ENCODE measurements at places on chromosomes 1 and 21.

DNA sequence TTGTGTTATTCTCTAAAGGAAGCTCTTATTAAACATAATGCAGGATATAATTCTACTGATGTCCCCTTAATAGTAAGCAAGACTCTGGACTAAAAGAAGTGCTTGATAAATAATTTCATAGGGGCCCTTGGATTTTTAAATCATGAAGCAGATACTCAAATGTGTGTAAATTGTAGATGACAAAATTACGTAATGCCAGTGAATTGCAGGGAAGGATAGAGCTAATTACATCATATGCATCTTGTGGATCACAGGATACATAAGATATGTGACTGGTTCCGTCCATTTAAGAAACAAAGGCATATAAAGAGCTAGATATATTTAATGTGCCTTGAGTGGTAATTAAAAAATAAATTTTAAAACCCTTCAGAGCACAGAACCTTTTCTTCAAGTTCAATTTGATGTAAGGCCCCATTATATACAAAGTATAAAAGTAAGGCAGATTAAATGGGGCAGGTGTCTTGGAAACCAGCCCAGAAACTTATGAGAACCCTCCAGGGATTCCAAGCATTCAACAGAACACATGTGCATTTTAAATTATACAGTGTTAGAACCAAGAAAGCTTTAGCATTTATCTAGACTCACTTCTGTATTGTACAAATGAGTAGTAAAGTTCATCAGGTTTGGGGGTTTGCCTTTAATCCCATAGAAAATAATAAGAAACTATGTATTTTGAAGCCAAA, 190.4 kb downstream of the NCAM2 start:
- no peak for DNase-seq

DNA sequence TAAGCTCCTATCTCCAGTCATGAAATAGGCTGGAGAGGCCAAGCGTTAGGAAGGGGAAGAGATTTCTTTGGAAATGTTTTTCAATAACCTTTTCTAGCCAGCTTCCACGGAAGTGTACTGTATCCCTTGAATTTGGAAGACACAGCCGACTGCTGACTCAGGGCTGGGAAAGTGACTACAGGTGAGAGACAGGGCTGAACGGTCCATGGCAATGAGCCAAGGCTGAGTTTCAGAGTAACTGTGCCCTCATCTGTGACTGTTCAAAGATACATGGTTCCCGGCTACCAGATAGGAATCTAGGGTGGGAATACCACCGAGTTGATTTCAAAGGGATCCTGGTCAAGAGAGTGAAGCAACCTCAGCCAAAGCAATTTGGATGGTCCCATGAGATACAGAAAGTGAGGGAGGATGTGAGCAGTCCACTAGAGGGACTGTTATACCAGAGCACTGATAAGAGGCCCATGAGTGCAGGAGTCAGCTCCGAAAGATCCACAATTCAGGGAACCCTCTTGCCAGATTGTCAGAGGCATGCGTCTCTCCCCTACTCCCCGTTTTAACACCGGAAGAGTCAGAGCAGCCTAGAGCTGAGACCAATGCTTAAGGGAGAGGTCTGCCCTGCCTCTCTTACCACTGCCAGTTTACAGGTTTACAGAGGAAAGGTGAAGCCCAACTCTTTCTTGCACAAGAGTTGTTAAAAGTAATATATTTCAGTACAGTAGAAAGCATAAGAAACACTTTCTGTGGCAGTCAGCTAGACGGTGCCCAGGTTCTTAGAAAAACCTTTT, 3.2 kb upstream of the KRTAP19-8 start:
- DNase-seq, result no peak

- DNase-seq, result peak; percentile 67
Measured at GRCh38 chr1:110495926-110496600, 22.9 kb downstream of the KCNA10 start.

- no peak for DNase-seq
Measured at GRCh38 chr21:44547656-44548331, 3.5 kb downstream of the KRTAP10-2 start.

DNA sequence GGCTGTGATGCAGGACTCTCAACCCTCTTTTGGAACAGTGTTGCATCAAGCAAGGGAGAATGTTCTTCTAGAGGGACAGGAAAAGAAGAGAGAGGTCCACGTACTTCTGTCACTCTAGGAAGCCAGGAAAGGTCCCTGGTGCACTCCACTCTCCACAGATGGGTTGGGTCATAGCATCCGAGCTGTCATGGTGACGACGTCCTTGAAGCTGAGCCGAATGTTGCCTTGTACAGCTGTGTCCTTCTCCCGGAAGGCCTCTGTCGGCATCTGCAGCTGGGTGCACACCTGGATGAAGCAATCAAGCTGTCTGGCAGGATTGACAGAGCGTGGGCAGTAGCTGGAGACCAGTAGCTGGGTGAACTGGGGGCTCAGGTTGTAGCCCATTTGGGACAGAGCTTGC, 12.5 kb downstream of the MDM4 start:
- DNase-seq, result no peak

DNA sequence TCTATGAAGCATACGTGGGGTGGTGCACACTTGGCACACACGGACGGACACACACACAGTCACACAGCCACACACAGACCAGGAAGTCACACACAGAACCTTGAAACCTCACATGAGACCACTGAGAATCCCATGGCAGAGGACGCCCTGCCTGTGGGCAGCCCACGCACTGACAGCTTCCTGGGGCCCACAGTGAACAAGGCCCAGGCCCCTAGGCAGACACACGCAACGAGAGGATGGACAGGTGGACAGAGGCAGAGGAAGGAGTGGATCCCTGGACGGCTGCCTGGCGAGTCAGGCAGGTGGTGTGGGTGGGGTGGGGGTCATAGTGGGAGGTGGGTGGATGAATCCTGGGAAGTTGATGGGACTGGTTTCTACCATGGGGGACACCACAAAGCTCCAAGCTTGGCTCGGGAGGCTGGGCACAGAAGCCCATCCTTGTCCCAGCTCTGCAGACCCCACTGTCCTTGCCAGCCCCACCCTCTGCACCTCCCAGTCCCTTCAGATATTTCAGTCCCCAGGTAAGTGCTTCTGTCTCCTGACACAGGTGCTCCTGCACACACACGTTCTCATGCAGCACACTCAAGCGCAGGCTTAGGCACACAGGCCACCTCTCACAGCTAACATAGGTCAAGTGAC, 49.1 kb downstream of the WNT9A start:
- DNase-seq, result no peak

GRCh38 chr1:157138220-157139051, at the start of gene ETV3:
TSS of gene ETV3 (minus strand) at chr1:157138395. CDS start at chr1:157136352, 2,043 bp downstream.
- DNase-seq, result peak; percentile 95

- no peak for DNase-seq
Measured at GRCh38 chr1:115194506-115194905, 105.2 kb upstream of the TSPAN2 start.

GRCh38 chr1:92879316-92879968, 47.6 kb downstream of the RPL5 start:
- DNase-seq, result no peak

- DNase-seq, result no peak
Measured at GRCh38 chr1:208054911-208055379, 144.0 kb upstream of the CD34 start.

GRCh38 chr1:228048659-228049298, 33.7 kb upstream of the ARF1 start:
- DNase-seq, result no peak

DNA sequence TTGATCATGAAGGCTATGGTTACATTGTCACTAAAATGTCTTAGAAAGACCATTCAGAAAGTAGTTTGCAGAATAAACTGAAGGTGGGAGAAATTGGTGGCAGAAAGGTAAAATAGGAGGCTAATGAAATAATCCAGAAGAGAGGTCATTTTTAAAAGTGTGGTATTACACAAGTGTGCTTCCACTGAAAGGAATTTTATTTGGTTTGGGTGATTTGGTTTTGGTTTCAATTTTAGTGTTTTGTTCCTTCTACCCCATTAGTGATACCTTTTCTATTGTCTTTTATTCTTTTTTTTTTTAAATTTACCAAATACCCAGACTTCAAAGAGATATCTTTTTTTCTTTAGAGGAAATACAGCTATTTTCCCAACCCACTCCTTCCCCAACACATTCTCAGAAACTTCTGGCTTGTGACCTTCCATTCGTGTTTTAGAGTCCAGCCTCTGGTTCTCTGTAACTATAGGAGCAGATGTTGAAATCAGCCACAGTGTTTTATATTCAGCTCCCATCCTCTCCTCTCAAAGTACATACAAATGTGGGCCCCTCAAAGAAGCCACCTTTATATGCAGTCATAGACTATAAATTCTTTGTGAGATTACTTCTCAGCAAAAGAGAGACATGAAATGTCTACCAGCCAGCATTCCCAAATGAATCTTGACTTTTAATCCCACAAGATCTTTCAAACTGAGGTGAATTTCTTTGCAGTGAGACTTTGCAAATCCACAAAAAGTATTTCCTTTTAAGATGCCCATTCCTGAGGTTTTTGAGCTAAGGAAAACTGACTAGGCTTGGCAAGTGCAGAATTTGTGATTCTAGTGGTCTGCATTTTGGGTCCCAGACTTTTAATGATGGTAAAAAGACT, 42.0 kb upstream of the PALMD start:
- no peak for DNase-seq

- no peak for DNase-seq
Measured at GRCh38 chr1:26946270-26946669, 14.0 kb downstream of the KDF1 start.

DNA sequence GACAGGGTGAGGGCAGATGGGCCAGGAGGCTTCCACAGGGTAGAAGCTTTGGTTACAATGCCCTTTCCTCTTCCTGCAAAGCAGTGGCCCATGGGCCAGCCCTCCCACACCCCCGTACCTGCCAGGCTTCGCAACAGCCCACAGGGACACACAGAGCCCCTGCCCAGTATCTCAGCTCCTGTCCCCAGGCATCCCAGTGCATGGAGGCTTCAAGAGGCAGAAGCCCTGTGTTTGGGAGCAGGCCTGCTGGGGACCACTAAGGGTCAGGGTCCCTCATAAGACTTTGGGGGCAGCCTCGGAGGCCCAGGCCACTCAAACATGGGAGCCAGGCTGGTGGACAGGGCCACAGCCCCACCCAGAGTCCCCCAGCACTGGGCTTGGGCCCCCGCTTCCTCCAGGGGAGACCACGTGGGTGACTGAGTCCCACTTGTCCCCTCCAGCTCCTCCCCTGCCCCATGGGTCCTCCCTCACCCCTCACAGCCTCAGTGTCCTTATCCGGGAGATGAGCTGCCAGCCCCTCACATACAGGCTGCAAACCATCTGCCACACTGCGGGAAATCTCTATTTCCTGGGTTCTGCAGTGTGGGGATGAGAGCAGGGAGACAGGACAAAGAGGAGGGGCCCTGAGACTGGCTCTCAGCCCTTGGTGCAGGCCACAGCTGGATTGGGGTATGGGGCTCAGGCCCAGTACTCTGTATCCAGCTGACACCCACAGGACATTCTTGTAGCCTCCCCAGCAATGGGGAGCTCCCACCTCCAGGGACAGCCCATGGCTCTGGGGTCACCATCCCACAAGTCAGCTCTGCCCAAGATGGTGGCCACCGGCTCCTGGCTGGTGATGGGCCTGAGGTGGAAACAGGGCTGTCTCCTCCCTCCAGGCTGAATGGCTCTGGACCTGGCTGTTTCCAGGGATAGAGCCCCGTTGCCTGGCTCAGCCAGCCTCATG, 50.7 kb downstream of the WNT9A start:
- no peak for DNase-seq

GRCh38 chr21:15308333-15308732, 243.5 kb upstream of the NRIP1 start:
- no peak for DNase-seq

GRCh38 chr1:78491451-78492071, 787 bp downstream of the PTGFR start:
- DNase-seq, result peak; percentile 91
